Renal cortical epithelial cell (primary cell): ENCODE measurements at places on chromosomes 16 and 17. TPM values are rescaled to one million over a fixed set of nuclear protein-coding genes. Genes with fewer than 3 reads are reported as not detected.

GRCh38 chr16:75114179-75114945 lies 2.2 kb downstream of the LDHD start:
- DNase-seq = no peak

DNA sequence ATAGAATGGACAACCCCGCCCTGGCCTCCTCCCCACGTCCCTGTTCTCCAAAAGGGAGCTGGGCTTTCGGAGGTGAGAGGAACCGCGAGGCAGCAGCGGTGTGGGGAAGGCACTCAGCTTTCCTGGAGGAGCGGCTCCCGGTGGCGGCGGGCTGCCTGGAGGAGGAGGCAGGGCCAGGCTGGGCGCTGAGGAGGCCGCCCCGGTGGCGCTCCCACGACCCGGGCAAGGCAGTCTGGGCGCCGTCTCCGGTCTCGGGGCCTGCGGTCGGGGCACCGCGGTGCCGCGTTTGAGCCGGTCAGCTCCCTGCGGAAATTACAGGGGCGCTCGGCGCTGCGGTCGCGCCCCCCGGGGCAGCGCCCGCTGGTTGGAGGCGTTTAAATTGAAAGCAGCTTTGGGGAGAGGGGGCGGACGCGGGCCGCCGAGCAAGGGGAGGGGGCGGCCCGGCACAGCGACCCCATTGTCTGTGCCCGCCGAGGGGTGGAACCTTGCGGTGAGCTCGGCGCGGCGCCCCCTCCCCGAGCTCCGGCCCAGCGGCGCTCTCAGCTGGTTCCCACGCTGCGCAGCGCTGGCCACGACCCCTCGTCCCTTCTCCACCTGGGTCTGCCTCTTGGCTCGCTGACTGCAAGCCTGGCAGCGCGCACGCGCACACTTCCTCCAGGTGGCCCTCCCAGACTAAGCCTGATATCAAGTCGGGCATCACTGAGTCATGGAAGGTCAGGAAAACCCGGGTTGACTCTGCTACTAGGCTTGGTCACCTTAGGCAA lies 58.7 kb upstream of the DLX4 start:
- DNase-seq = peak; percentile 10

GRCh38 chr16:63129411-63130125 lies 1093.3 kb upstream of the CDH8 start:
- no peak for DNase-seq

The TP53TG3F gene
- total RNA-seq = not detected in 2 replicates

DNA sequence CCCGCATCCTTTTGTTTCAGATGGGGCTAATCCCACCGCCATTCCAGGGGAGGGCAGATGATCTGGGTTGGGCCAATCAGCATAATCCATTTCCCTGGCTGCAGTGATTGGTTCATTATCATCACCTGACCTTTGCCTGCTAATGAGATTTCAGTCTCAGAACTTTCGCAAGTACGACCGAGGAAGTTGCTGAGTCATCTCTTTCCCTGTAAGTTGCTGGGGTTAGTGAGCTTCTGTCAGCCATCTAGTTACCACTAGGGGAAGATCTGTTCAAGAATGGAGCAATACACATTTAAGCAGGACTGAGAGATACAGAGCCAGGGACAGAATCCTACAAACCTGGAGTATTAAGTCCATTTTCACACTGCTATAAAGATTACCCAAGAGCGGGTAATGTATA lies 65.3 kb upstream of the NUDT7 start:
- peak; percentile 33 for DNase-seq

The HAGH gene
- 63.9 and 102 TPM in 2 replicates for total RNA-seq

GRCh38 chr17:80894439-80894721 lies 97.3 kb upstream of the CHMP6 start:
- DNase-seq = no peak

GRCh38 chr17:47013341-47013740 lies 34.3 kb upstream of the RPRML start:
- DNase-seq = peak; percentile 8

DNA sequence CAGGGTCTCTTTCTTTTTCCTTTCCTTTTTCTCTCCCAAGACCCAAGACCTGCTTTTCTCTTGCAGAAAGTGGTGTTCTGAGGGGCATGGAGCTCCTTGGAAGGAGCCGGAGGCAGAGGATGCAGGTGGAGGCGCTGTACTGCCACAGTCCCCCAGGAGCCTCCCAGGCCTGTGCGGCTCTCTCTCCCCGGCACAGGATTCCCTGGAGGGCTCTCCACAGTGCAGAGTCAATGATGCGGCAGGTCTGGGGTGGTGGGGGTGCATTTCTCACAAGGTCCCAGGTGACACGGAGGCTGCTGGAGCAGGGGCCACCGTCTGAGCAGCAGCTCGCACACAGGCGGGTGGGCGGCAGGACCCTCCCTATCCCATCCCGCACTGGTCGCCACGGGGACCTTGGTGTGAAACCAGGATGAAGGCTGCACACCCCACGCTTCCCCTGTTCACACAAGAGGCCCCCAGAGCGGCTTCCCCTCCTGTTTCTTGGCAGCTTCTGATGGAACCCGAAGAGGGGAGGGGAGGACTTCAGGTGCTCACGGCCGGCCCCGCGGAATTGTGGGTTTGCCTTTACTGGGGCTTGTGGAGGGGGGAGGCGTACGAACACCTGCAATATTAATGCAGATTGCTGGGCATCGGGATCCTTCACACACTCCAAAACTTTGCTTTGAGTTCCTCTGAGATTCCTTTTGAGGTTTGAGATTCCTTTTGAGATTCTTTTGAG lies 186.9 kb downstream of the ENGASE start:
- DNase-seq = no peak

The KRT31 gene
- not detected in 2 replicates for total RNA-seq

DNA sequence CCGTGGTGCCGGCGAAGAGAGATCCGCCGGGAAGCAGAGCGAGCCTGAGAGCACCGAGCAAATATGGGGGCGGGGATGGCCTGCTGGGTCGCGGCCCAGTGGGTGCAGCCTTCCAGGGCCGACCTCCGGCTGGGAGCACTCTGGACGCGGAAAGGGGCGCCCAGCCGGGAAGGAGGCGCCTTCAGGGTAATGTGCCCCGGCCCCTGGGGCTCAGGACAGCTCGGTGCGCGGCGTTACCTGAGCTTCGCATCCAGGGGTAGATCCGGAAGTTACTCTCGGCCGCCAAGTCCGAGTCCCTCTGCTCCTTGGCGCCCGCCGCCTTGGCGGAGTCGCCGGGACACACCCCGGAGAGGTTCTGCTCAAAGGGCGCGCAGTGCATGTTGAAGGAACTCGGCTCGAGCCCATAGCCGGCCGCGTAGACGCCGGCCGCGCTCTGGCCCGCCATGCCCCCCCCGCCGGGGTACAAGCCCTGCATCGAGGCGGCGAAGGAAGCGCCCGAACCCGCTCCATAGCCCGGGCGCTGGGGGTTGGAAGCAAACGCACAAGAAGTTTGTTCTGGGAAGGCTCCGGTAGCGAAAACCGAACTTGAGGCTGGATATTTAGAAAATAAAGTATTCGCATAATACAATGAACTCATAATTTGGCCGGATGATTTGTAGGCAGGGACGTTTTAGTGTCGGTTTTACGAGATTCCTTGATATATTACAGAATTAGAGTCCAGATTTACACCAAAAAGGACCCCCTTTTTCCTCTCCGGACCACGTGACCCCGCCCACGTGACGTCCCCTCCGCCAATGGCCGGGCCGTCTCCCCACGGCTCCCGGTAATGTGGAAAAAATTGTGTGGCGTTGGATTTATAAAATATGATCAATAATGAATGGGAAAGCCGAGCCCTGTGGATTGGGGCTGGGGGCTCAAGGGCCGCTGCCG lies at the start of gene HOXB7:
Gene HOXB7, minus strand, starts transcription at position 736 of the 930 bp plus-strand sequence. Its CDS starts 99 bp downstream, at position 637.
- no peak for DNase-seq

The SEPTIN12 gene
- total RNA-seq = not detected in 2 replicates

The GPR179 gene
- total RNA-seq = under 0.01 TPM in 1 of 2 replicates, not detected in the other
